ENCODE measurements at places on chromosomes 5 and 9. TPM values are rescaled to one million over a fixed set of nuclear protein-coding genes. Genes with fewer than 3 reads are reported as not detected.

DNA sequence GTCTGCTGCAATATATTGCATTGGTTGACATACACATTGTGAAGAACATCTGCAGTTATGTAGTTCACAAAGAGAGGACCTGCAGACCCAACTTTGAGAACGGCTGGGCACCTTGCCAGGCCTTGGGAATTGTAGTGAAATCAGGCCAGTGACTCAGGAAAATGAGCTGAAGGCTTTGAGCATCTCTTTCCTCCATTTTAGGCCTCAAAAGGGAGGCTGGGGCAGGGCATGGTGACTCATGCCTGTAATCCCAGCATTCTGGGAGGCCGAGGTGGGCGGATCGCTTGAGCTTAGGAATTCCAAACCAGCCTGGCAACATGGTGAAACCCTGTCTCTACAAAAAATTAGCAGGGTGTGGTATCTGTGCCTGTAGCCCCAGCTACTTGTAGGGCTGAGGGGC lies 1.4 kb upstream of the IPPK start:
- no peak for DNase-seq

GRCh38 chr5:17143335-17143734 lies 74.1 kb upstream of the BASP1 start:
- DNase-seq = no peak

DNA sequence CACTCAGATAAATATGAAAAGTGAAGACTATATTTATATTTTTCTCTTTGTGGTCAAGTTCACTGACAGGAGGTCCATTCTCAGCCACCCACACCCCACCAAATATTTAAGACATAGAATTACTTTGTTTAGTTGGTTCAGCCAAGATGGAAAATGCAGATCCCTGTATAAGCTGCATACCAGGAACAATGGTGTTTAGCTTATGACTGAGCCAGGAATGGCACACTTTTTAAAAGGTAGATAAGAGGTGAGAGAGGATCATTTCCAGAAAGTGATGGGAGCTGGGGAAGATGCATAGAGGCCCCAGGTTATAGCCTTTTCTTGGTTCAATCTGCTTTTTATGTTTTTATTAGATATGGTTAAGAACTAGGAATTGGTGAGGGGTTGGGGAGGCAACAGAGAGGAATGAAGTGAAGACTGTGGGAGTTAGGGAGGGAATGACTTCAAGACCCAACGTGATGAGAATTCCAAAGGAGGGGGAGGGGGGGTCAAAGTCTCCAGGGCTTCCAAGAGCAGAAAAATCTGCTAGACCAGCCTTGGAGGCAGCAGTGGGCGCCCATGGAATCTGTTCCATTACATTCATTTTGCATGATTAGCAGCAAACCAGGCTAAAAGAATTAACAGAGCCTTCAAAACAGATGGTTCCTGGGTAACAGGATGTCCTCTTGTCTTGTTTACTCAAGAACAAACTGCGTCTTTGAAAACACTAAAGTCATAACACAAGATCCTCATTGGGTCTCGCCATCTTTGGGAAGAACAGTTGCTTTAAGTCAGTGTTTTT lies 95.2 kb downstream of the FGF1 start:
- DNase-seq = no peak

Gene TTC16
- 4.6 TPM for total RNA-seq

All from T-cell (primary cell).